ENCODE measurements at places on chromosomes 5 and 9.

DNA sequence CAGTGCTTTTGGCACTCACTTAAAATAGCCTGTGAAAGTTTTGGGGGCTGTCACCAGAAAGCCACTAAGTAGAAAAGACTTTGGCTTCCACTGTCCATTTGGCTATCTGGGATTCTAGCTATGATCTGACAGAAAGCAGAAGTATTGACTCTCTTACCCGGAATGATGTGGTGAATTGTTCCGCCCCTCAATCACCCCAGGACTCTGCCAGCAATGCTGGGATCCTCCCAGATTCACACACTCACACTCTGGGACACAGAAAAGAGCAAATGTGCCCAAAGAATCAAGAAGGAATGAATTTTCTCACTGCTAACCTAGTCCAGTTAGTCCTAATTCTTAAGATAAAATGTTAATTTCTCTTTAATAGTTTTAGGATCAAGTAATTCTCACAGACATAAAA lies 576.9 kb downstream of the BNC2 start:
- no peak for DNase-seq

DNA sequence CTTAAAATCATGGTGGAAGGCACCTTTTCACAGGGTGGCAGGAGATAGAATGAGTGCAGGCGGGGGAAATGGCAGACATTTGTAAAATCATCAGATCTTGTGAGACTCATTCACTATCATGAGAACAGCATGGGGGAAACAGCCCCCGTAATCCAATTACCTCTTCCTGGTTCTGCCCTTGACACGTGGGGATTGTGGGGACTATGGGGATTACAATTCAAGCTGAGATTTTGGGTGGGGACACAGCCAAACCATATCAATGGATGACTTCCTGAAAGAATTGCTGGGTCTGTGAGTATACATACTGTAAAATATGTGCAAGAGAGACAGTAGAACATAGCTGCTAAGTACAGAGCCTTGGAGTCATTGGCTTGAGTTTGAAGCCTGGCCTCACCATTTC lies 47.0 kb downstream of the KIAA1958 start:
- DNase-seq, result no peak

GRCh38 chr9:112422417-112423148 lies 42.7 kb downstream of the HSDL2 start:
- no peak for DNase-seq

DNA sequence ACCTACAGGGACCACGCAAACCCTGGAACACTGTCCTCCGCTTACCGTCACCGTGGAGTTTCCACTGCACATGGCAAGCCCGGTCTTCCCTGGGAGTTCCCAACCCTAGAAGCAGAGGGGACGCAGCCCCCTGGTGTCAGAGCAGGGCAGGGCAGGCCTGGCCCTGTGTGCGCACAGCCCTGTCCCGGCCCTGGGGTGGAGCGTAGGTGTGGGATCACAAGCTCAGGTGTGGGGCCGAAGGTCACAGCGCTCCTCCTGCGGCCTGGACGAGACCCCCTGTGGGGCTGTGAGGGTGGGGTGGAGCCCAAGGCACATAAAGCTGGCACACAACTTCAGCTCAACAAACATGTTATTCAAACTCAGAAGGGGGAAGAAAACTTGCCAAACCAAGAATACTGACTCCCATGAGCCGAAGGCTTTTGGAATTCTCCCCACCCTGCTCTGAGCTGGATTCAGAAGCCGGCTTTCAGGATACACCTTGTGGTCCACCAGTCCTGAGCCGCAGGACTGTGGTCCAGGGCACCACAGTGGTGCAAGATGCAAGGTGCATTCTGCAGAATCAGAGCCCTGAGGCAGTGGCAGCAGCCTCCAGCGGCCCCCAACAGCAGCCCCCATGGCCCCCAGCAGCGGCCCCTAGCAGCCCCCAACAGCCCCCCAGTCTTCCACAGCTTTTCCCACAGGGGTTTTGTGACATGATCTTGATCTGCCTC lies 11.8 kb upstream of the EXOC3 start:
- DNase-seq, result no peak

- DNase-seq, result peak; percentile 90
These were observed 129.8 kb downstream of the MARCHF11 start for GRCh38 chr5:16049761-16050160.

GRCh38 chr5:112514111-112514510 lies 95.0 kb upstream of the EPB41L4A start:
- no peak for DNase-seq

DNA sequence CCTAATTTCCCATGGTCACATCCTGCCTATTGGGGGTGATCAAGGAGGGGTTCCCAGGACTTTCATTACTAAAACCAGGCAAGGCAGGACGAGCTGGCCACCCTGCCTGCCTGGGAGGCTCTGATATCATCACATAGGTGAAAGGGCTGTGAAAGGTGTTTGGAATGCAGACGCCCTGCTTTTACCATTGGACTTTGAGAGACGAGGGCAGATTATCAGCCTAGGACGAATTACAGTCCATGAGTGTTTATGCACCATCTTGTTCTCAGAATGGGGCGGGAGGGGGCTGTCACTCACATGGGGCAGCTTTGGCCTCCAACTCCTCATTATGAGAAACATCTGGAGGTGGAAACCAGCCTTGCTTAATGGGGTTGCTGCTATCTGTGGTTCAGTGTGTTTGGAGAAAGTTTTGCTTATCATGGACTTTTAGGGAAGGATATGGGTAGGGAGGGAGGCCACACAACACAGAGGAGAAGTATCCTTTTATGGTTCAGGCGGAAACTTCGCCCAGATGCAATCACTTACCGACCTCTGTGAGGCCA lies 69.8 kb upstream of the UBTD2 start:
- no peak for DNase-seq
